CD8-positive, alpha-beta memory T cell (primary cell): ENCODE measurements at places on chromosomes 7 and 10.

DNA sequence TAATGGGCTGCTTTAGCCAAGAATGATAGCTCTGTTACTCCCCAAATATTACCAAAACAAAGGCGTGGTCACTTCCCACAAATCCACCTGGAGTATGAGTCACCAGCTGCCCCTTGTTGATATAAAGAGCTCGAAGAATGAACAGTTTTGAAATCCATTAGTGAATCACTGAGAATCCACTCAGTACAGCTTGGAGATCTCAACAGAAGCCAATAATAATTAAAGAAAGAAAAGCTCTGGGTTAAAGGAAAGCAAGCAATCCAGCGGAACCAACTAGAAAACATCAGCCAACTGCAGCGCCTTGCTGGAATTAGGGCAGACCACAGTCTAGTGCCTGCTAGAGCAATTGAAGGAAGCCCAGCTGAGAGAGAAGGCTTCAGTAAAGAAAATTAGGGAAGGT is 576.0 kb upstream of the C7orf33 start:
- no peak for DNase-seq

DNA sequence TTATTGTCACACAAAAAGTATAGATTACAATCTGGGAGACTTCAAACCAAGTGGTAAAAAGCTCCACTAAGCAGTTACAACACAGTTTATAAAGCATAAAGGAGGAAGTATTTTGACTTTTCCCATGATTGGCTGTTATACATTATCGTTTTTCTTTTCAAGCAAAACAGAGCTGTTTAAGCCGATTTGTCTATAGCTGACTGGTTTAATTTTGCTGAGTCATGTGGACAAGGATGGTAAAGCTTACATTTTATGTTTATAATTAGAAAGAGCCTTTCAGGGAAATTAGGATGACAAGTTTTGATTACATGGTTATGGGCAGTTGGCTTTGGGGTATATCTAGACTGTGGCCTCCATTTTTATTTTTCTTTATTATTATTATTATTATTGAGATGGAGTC is 152.5 kb upstream of the STK17A start:
- DNase-seq = no peak

- no peak for DNase-seq
These were observed 883.5 kb downstream of the SORCS1 start for GRCh38 chr10:106280896-106281460.

DNA sequence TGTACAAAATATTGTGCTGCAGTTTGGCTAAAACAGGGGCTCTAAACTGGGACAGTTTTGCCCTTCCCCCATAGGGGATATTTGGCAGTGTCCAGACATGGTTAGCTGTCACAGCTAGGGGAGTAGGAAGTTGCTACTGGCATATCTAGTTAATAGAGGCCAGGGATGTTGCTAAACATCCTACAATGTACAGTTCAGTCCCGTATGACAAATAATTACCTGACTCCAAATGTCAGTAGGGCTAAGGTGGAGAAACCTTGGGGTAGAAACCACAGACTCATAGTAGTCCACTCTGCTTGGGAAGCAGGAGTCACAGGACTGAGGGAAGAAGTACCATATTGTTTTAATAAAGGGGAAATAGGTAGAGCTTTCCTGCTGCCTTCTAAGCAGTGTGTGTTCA is 39.8 kb downstream of the WBP1L start:
- no peak for DNase-seq

DNA sequence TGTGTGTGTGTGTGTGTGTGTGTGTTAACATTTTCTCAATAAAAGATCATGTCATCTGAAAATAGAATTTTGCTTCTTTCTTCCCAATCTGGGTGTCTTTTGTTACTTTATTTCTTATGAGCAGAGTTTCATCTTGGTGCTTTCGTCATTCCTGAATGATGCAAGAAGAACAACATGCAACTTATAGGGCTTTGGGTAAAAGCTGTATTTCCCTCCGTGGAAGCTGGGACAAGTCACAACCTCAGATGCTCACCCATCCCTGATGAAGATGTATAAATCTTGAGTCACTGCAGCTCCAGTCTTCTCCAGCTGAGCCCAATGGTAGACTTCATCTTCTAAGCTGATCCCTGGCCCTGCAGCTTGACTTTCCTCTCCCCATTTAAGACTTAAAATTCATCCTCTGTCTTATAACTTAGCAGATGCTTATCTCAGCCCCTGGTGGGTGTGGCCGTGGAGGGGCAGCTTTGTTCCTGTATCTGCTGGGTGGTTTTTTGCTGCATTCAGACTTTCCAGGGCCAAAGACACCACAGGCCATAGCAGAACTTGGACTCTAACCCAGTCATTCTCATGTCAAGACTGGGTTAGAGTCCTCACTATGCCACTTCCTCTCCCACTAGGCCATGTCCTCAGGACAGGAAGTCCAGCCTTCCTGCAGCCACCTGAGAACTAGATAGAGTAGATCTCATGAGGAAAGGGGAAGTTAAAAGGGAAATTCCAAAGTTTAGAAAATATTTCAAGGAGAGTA is 356.4 kb downstream of the TNS3 start:
- no peak for DNase-seq
